ENCODE measurements at places on chromosomes 7 and 10.

GRCh38 chr10:6694447-6695140, 114.5 kb upstream of the PRKCQ start:
- no peak for DNase-seq

GRCh38 chr10:45000752-45001380, at the start of gene ZNF22:
ZNF22 (plus strand) TSS chr10:45000923; CDS start chr10:45003369, 2,446 bp downstream.
- peak; percentile 31 for DNase-seq

DNA sequence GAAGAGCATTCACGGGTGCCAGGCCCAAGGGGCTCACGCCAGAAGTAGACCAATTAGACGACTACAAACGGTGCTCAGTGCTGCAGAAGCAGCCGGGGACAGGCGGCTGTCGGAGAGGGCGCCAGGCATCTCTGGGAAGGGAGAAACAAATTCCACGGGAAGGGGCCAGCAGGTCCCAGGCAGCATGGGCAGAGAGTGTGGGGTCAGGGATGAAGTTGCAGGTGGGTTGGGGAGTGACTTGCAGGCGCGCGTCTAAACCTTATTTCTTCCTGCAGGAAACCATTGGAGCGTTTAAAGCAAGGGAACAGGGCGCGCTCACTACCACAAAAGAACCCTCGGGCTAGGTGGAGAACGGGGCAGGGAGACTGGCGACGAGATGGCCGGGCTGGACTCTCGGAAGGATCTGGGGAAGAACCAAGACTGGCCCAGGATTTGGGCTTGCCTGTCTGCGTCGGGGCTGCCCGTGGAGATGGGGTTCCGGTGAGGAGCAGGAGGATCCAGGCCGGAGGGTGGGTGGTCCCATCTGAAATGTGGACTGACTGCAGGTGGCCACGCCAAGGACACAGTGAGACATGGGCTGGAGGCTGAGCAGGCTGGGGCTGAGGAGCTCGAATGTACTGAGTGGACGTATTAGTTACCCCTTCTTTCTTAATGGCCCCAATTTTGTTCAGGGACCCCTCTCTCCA, 116.3 kb upstream of the DIP2C start:
- no peak for DNase-seq

GRCh38 chr7:32591938-32592337, 96.6 kb downstream of the AVL9 start:
- no peak for DNase-seq

GRCh38 chr7:37578350-37578749, 105.2 kb upstream of the GPR141 start:
- DNase-seq: no peak

DNA sequence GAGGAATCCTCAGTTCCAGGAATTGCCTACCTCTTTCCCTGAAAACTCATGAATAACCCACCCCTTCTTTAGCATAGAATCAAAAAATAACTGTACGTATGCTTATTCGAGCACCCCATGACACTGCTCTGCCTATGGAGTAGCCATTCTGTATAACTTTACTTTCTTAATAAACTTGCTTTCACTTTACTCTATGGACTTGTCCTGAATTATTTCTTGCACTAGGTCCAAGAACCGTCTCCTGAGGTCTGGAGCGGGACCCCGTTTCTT, 11.1 kb downstream of the CCL24 start:
- no peak for DNase-seq

DNA sequence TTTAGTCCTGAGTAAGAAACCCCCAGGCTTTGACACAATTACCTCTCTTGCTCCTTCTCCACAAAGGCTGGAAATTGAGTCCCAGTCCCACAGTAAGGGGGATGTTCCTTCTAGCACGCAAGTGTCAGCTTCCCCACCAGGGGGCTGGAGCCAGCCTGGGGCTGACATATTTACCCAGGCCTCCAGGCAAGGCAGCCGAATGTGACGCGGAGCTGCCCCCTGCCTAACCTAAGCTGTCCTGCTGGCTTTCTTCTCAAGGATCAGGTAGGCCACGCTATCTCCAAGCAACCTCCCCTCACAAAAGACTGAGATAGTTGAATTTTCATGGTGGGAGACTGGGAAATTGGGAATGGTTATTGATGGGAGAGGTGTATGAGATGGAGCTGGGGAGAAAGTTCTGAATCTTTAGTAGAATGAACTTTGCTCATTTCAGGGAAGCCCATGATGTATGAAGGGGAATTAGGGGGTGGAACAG, 19.2 kb upstream of the BMPER start:
- no peak for DNase-seq

- no peak for DNase-seq
These were observed 103.2 kb upstream of the WAC start for GRCh38 chr10:28429573-28430216.

All from stimulated activated CD4-positive, alpha-beta T cell treated with anti-CD3 and anti-CD28 coated beads, Interleukin-1b, Interleukin-23, amount 100 ng/mL, for 24 hours (primary cell).